Umbilical cord (tissue), 2 donors: ENCODE measurements at places on chromosomes 2 and 18.

DNA sequence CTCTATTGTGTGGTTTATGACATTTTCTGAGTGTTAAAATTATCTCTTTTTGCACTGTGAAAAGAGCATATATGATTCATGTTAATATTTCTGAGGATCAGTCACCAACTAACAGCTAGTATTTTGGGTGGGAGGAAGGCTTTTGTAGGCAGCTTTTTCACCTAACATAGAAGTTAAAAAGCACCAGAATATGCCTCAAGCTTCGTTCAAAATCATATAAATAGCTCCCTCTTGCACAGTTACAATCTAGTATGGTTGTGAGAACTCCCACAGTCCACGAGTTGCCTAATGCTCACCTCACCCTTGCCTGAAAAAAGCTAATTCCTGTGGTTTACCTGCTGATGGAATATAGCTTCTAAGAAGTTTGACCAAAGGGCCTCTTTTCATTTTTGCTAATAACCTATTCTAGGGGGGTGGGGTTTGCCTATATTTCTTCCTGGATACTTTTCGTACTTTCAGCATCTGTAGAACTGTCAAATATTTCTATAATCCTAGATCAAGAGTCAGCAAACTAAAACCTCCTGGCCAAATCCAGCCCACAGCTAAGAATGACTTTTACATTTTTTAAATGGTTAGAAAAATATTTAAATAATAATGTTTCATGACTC lies 167.1 kb upstream of the FOSL2 start:
- DNase-seq = no peak

GRCh38 chr2:68706637-68707036 lies 28.0 kb upstream of the ARHGAP25 start:
- no peak for DNase-seq

DNA sequence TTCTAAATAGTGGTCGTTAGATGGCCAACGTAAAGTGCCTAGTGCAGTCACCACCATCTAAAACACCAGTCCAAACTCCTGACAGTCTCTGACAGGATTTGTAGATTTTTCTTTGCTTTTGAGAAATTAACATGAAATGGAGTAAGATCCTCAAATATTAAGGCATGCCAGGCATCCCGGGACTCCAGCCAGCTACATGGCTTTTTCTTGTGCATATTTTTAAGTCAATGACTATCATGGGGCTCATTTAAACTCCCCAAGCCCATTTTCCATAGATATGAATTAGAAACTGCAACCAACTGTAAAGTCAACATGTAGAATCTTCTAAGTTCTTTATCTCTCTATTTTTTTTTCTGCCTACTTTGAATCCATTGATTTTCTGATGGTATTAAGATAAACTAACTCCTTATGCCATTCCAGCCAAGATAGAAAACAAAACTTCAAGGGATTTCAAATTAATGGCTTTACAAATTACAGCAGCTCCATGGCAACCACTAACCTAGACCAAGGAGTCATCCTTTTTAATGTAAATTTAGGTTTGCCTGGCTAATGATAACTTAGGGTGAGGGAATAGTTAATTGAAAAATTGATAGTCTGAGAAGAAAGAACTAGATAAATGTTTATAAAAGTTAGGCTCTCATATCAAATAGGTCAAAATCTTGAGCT lies 764.1 kb upstream of the NXPH2 start:
- no peak for DNase-seq

- DNase-seq = no peak
Measured at GRCh38 chr2:179140571-179140970, 90.6 kb upstream of the CCDC141 start.

DNA sequence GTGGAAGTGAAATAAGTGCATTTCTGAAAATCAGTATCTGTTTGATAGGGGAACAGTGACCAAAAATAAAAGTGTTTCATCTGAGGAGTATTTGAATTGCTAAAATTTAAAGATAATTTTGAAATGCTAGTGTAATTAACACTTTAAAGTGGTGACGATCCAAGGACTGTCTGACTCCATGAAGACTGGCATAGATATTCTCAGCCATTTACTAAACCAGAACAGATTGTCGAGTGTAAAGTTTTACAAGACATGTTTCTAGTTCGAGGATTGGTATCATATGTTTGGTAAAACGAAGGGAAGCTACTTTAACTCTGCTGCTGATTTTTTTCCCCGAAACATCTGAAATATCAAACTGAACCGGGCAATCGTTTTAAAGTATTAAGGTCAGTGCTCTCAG lies 417.9 kb downstream of the EPHA4 start:
- peak; percentile 59 for DNase-seq

GRCh38 chr2:109302319-109302718 lies 173.3 kb downstream of the SH3RF3 start:
- no peak for DNase-seq
